ENCODE measurements at places on chromosomes 4 and X. TPM values are rescaled to one million over a fixed set of nuclear protein-coding genes. Genes with fewer than 3 reads are reported as not detected.
A peak's percentile ranks its signal among the peaks of the same experiment; 100 is the strongest.

DNA sequence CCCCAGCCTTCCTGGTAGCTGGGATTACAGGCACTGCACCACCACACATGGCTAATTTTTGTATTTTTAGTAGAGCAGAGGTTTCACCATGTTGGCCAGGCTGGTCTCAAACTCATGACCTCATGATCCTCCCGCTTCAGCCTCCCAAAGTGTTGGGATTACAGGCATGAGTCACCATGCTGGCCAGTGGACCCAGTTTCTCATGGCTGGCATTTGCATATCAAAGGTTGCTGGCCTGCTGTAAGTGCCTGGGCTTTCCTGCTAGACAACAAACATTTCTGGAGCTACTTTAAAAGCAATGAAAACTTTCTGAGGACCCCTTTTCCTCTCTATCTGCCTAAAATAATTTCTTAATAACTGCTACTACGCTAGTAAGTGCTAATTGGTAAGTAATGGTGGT, 228.2 kb downstream of the PCDH10 start:
- no peak for DNase-seq

- DNase-seq: no peak
Observed at GRCh38 chrX:151702741-151703340, 7.6 kb downstream of the PRRG3 start.

The CXorf65 gene
- not detected for polyA plus RNA-seq

- DNase-seq: no peak
Observed at GRCh38 chr4:31236639-31237173, 516.5 kb downstream of the PCDH7 start.

The HPSE gene
- polyA plus RNA-seq: 0.32 TPM

The TCP11X2 gene
- not detected for polyA plus RNA-seq

- no peak for DNase-seq
Observed at GRCh38 chr4:169945636-169946035, 80.6 kb downstream of the MFAP3L start.

GRCh38 chrX:114924856-114925255, 92.6 kb downstream of the IL13RA2 start:
- peak; percentile 4 for DNase-seq

The STS gene
- polyA plus RNA-seq: 5.0 TPM

DNA sequence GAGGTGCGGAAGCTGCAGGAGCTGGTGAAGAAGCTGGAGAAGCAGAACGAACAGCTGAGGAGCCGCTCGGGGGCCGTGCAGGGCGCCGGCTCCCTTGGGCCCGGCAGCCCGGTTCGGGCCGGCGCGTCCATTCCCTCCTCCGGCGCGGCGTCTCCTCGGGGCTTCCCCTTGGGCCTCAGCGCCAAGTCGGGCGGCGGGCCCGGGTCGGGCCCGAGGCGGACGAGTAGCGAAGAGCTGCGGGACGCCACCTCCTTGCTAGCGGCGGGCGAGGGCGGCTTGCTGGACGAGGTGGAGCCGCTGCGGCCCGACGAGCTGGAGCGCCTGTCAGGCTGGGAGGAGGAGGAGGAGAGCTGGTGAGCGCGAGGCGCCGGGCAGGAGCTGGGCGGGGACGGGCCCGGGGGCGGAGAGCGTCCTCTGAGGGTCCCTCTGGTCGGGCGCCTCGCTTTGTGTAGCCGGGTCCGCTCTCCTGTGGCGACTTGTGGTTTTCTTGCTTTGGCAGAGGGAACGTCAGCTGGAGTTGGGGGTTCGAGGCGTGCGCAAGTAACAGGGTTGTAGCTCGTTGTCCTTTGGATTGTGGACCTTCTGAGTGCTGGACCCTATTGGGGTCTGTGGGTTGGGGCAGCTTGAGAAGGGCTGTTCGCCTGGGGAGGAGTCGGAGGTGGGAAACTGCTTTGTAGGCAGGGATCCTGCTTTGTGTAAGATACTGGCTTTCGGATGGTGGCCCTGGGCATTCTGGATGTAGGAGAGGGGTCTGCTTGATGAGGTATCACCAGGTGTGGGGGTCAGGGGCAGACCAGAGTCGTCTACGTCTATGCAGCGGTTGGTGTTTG, 662 bp downstream of the SLAIN2 start:
- DNase-seq: no peak

DNA sequence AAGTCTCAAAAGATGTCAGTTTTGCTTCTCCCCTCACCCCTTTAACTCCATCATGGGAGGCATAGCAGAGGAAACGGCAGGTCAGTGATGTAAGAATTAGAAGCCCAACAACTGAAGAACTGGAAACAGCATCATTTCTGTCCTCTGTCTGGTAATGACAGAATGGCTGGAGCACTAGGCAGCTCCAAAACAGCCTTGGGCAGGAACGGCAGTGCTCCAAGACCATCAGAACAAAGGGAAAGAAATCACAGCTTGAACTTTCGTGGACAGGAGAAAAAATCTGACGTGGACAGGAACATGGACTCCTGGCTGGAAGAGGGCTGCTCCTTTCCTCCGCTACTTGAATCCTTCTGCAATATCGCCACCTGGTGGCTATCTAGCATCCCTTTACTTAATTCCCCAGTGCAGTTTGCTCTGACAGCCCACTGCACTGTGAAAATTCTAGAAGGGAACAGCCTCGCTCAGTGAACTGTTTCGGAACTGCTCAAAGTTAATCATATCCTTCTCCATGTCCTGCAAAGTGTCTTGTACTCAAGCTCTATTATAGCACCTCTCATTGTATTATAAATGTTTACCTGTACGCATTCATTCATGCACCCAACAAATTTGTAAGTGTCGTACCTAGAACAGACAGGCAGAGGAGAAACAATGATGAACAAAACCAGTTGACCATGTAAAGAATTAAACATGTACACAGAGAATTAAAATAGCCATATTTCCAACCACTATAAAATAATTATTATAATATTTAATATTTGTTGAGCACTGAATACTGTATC, 20.4 kb downstream of the SLC25A53 start:
- peak; percentile 79 for DNase-seq

- no peak for DNase-seq
Observed at GRCh38 chr4:26346203-26346620, 25.4 kb downstream of the RBPJ start.

GRCh38 chrX:142663330-142664095, 362.2 kb upstream of the SPANXN4 start:
- DNase-seq: no peak

DNA sequence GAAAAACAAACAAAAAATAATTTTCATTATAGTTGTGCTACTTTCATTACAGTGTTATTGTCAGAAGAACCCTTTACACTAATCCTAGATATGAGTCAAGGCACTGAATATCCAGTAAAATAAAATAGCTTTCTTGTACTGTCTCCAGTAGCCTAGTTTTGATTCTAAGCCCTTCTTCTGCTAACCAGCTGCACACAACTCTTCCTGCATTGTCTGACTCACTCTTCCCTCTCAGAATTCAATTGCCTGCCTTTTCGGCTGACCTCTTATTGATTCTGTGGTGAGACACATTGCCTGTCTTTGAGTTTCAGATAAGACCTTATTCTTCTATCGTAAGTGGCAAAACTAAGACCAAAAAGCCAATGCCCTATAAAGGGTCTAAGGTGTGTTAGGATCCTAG, 26.7 kb upstream of the PCDH18 start:
- DNase-seq: peak; percentile 24

DNA sequence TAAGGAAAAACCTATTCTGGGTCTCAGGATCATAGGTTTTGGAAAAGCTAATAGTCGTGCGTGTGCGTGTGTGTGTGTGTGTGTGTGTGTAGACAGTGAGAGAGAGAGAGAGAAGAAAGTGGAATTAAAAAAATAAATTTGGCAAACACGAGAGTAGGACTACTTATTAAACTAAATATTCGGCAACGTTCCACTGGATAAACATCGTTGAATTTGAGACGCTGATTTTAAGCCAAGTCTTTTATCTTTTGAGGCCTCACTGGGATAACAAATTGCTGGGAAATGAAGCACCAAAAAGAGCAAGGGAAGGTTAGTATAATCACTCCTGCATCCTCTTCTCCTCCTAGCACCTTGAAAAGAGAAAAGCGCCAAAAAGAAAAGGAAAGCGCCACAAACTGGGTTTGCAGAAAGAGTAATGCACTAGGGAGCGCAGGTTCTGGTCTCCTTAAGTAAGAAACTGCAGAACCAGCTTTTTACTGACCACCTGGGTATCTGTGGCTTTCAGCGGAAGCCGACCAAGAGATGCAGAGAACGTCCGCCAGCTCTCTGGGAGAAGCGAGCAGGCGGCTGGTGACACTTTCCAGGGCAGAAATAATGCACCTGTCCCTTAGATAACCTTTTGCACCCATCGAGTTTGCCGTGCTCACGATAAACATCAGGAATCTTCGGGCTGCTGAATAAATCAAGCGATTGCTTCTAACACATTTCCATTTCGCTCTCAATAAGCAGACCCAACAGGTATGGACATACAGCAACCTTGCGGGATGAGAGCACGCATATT, 3.4 kb downstream of the ATOH1 start:
- DNase-seq: no peak

DNA sequence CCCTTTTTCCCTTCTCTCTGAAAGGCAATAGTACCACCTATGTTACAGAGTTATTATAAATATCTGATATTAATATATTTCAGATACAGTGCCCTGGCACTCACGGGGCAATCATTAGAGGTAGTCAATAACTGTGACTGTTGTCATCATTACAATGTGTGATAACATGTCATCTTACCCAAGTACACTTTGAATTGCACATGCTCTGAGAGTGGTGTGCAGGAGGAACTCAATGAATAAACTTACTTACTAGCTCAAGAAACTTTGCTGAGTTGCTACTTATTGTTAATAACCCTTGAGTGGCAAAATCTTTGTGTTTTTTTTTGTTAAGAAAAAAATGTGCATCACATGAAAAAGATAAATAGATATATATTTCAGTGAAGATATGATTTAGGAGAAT, 275.1 kb upstream of the RASGEF1B start:
- DNase-seq: no peak

The ALG13 gene
- 68.1 TPM for polyA plus RNA-seq

DNA sequence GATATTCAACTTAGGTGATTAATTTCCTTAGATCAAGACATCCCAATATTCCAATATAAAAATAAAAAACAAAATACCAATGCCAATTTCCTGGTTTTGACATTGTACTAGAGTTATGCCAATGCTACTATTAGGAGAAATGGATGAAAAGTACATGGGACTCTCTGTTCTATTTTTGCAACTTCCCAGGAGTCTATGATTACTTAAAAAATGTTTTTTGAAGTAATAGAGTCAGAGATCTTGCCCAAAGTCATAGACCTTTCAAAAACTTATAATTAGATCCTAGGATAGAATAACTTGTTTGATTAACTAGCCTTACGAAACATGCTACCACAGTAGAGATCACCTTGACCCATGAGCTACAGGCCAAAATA, 73.6 kb upstream of the MAOA start:
- DNase-seq: no peak

DNA sequence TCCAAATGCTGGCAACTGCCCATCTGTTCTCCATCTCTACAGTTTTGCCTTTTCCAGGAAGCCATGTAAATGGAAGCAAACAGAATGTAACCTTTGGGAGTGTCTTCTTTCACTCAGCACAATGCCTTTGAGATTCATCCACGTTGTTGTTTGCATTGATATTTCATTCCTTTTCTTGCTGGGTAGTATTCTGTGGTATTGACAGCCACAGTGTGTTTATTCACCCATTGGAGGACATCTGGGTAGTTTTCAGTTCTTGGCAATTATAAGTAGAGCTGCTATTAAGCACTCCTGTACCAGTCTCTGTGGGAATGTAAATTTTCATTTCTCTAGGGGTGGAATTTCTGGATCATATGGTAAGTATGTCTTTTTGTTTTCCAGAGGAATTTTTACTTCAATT, 194.3 kb upstream of the RPS6KA3 start:
- DNase-seq: no peak

DNA sequence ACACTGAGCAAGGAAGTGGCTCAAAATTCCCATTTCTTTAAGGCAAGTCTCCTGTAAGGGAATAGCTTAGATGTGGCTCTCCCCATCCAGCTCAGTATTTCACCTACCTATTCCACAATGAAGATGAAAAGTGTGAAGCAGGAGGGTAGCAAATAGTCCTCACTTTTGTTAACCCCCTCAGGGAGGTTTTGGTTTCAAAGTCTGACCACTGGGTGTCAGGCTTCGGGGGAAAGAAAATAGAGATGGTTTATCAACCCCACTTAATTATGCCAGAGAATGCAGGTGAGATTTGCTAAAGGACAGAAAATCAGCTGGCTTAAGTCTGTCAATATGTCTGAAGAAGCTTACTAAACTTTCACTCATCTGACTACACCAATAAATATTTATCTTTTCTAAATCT, 69.5 kb downstream of the DHX15 start:
- no peak for DNase-seq

The SLC9B1 gene
- 0.32 TPM for polyA plus RNA-seq

The PCYT1B gene
- polyA plus RNA-seq: 0.10 TPM

The TBX22 gene
- polyA plus RNA-seq: not detected

The USP17L28 gene
- polyA plus RNA-seq: not detected

The CLGN gene
- 2.7 TPM for polyA plus RNA-seq

GRCh38 chr4:75786526-75786925, 62.1 kb downstream of the USO1 start:
- no peak for DNase-seq

Measured in AG04450 (cell line).